ENCODE measurements at places on chromosomes 12 and 14.

DNA sequence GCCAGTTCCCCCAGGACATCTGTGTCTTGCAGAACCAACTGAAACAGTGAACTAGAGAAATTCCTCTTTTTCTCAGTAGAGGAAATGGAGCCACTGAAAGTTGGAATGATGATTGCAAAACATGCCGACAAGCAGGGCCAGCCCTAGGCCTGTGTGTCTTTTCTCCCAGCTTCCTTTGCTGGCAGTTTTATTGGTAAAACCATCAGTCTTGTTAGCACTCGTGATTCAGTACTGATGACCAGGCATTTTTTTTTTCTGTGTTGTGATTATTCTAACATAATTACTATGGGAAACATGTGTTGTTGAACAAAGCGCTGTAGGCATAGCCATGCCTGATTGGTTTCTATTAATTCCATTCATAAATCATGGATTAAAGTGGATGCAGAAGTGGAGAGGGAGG is 620.7 kb downstream of the AACS start:
- DNase-seq, result no peak

- DNase-seq, result no peak
These were observed 566.1 kb downstream of the BCL11B start for GRCh38 chr14:98705871-98706300.

- DNase-seq, result peak; percentile 60
These were observed 947 bp downstream of the TMEM52B start for GRCh38 chr12:10179776-10180181.

DNA sequence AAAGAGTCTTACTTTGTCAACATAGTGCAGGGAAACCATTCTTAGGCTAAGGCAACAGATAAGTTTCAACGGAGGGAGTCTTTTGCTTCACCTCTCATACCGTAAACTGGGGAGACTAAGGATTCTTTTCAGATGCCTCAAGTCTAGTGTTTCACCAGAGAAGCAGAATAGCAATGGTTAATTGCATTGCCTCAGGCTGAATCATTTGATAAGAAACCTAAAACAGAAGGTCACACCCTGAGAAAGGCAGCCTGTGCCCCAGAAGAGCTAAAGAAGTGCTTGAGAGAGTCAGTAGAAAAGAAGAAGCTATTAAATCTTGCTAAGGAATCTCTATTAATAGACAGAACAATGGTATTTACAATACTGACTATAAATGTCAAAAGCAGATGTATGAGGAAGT is 21.8 kb upstream of the ATXN7L3B start:
- DNase-seq, result no peak

DNA sequence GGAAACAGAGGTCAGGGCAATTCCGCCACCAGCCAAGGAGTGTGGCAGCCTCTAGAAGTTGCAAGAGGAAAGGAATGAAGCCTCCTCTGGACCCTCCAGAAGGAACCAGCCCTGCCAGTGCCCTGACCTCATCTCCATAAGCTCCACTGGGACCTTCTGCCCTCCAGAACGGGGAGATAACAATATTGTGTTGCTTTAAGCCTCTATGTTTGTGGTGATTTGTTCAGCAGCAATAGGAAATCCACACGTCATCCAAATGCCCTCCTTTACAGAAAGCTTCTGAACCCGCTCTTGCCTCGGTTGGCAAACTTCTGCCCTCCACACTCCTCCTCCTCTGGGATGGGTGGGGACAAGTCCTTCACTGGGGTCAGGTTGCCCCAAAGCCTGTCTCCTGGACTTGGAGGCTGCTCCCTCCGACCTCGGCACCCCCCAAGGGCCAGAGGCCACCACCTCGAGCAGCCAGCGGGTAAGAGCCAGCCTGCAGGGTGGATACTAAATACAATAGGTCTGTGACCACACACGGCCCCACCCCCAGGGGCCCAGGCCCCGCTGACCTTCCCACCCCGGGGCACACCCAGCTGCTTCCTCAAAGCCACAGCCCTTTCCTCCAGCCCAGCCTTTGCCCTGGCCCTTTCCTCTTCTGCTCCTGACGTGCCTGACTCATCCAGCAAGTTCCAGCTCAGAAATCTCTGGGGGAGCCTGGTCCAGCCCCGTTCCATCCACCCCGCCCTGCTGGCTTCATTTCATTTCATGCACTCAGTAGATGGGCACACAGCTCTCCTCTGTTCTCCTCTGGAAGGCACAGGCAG is 58.7 kb upstream of the NCOR2 start:
- peak; percentile 70 for DNase-seq

DNA sequence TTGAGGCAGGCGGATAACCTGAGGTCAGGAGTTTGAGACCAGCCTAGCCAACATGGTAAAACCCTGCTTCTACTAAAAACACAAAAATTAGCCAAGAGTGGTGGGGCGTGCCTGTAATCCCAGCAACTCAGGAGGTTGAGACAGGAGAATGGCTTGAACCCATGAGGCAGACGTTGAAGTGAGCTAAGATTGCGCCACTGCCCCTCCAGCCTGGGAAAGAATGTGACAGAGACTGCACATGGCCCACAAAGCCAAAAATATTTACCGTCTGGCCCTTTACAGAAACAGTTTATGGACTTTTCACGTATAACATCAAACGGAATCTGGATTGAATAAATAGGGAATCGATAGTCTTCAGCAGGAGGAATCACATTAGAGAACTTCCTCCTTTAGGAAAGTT is 3.5 kb downstream of the RSRC2 start:
- peak; percentile 81 for DNase-seq

- DNase-seq, result no peak
These were observed 28.9 kb upstream of the EGLN3 start for GRCh38 chr14:33979613-33980276.

- DNase-seq, result peak; percentile 17
These were observed 550 bp downstream of the GNG2 start for GRCh38 chr14:51860825-51861499.

DNA sequence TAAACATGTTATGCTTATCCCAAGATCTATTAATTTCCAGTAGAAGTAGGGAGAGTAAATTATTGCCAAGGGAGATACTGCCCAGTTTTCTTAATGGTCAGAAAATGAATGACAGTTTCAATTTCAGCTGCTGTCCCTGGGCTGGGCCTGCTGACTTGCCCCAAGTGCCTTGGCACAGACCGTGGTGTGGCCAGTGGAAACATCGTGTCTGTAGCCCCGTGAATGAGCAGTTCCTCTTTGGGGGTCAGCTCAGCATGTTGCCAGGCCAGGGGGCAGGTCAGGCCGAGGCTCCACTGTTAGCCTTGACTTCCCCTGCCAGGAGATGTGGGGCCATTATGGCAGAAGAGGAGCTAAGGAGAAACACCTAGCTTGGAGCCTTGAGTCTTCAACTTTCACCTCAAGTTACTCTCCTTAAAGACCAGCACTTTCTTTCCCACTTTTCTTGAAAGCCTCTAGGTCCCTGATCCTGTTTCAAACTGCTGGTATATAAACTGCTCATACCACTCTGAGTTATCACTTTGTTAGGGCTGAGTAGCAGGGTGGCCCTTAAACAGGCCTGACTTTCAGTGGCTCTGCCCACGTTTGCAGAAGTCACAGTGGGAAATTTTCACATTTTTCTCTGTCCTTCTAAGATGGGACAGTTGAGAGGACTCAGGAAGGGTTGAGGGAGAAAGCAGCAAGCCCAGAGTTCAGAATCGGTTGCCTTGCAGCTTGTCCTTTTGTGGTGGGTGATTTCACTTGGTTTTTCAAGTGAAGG is 73.2 kb downstream of the SUSD6 start:
- DNase-seq, result no peak

GRCh38 chr12:58915634-58916033 is 4.7 kb downstream of the LRIG3 start:
- peak; percentile 59 for DNase-seq

DNA sequence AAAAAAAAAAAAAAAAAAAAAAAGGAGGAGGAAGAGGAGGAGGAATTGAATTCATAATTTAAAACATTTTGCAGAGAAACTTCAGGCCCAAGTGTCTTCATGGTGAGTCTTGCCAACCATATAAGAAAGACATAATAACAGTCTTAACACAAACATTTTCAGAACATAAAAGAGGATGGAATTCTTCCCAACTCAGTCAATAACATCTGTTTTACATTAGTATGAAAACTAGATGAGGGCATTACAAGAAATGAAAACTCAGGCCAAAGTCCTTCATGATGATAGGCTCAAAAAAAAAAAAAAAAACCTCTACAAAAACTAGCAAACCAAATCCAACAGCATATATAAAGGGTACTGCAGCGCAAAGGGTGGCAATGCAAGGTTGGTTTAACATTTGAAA is 151.6 kb downstream of the FOXA1 start:
- peak; percentile 6 for DNase-seq

- DNase-seq, result no peak
These were observed 73.9 kb downstream of the ARL6IP4 start for GRCh38 chr12:123054371-123054770.

Measured in EL (cell line).